ENCODE measurements at places on chromosomes 5 and 9.

- peak; percentile 77 for DNase-seq
Observed at GRCh38 chr5:156474251-156474650, 147.3 kb downstream of the SGCD start.

GRCh38 chr9:88234114-88234513, 95.8 kb upstream of the SPATA31C2 start:
- DNase-seq: no peak

DNA sequence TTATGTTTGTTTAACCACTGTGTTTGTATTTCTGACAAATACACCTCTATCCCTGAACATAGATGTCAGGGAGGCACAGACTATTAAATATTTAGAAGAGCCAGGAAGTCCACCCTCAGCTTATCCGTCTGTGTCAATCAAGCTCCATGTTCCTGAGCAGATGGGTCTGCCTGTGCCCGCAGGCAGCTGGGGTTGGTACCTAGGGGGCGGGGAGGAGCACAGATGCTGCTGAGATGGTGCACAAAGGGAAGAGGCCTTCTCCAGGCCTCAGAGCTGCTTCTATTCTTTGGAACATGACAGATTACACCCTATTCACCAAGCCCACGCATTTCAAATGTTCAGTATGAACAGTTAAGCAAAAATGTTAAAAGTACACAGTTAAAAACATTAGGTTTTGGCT, 142.1 kb downstream of the EPB41L4A start:
- no peak for DNase-seq

- DNase-seq: peak; percentile 63
Observed at GRCh38 chr5:118611332-118611945, 376.9 kb downstream of the DTWD2 start.

- DNase-seq: no peak
Observed at GRCh38 chr5:143186623-143187022, 216.9 kb downstream of the NR3C1 start.

- no peak for DNase-seq
Observed at GRCh38 chr5:176560364-176560763, 11.2 kb downstream of the CDHR2 start.

GRCh38 chr5:145619806-145620310, 215.3 kb downstream of the PRELID2 start:
- no peak for DNase-seq

GRCh38 chr5:79507251-79508205, 6.4 kb downstream of the HOMER1 start:
- DNase-seq: no peak

All from MCF 10A (cell line).